GDM1 (cell line): ENCODE measurements at places on chromosomes 4 and X.

- DNase-seq = no peak
Measured at GRCh38 chr4:55446578-55446922, 50.8 kb downstream of the TMEM165 start.

DNA sequence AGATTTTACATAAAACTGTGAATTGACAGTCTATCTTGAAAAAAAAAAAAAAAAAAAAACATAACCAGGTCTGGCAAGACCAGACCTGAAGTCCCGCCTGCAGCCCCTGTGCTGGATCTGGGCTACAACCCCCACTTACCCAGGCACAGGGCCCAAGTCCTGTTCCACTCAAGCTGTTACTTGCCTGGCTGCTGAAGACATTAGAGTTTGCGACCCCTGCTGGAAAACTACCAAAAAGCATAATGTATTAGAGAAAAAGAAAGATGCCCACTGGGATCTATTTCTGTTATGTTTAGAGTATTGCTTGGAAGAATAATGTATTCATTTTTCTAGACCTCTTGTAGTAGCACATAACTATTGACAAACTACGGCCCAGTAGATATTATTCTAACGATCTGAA lies 4.7 kb downstream of the HS3ST1 start:
- DNase-seq = peak; percentile 11

- no peak for DNase-seq
Measured at GRCh38 chr4:2927016-2927695, 36.0 kb downstream of the NOP14 start.

DNA sequence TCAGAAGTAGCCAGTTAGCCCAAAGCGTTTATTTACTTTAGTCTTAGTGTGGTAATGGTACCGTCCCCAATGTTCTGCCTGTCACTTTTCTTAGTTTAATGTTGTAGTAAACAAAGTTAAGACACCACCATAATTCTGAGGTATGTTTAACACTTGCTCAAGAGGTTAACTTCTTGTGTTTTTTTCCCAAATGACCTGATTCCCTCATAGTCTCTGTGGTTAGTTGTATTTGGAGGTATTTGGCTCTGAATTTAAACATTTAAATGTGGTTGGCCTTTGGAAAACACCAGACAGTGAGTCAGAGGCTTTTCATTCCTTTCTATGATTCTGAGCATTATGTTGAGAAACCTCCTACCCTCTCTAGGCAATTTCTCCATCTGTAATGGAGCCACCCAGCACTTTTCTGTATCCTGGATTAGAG lies 47.9 kb downstream of the CXCL1 start:
- DNase-seq = no peak

- DNase-seq = no peak
Measured at GRCh38 chr4:76980261-76980660, 30.7 kb downstream of the SEPTIN11 start.

DNA sequence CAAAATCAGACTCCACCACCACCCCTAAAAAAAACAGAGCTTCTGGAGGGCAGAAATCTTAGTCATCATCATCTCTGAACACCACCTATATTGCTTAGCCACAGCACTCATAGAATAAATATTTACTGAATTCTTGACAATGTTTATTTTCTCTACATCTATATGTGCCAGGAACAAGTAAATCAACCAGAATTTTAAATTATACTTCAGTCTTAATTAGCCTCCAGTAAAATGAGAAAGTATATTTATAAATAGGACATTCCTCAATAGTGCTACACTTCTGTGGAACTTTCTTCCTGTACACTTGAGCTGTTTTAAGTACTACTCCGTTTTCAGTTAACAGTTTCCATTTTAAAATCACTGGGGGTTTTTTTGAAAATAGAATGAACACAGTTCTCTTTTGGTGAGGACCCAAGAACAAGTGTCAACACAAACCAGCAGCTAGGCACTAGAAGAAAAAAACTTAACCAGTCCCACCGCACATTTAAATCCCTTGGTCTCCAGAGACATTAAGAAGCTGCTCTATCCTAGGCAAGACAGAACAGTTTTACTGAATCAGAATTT lies 25.5 kb downstream of the SMIM14 start:
- DNase-seq = no peak

- DNase-seq = no peak
Measured at GRCh38 chrX:115902995-115903394, 267.5 kb upstream of the AGTR2 start.

DNA sequence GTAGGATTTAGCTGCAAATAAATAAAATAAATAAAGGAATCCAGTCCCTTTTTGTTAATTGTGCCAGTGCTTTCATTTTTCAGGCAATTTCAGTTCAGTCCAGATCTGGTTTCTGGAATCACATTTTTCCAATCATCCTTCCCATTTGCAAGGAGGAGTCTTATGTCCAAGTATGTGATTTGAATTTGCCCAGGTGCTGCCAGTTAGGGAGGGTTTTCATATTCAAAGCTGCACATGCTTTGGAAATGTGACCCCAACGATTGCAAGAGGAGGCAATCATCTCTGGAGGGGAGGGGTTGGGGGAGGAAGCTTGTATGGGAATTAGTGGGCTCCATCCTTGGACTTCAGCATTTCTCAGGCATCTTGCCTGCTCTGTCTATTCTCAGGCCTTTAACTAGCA lies 4.4 kb downstream of the PLAC1 start:
- DNase-seq = no peak

GRCh38 chrX:44459501-44459900 lies 83.2 kb downstream of the FUNDC1 start:
- DNase-seq = no peak

- DNase-seq = no peak
Measured at GRCh38 chr4:23736466-23736865, 153.4 kb downstream of the PPARGC1A start.

DNA sequence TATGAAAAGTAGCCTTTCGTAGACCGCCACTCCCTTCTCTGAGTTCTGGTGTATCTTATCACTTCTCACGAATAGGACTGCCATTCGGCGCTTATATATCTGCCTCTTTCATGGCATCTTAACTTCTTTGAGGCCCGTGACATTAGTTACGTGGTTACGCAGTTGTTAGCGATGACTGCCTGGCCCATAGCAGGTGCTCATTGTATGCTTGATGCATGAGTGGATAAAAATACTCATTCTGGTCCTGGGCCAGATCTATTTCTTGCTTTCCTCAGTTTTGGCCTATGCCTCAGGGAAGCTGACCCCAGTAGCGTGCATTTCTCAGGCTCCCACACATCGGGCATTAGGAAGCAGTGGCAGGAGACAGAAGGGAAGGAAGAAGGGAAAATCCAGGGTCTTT lies 60.7 kb upstream of the PITX2 start:
- no peak for DNase-seq

DNA sequence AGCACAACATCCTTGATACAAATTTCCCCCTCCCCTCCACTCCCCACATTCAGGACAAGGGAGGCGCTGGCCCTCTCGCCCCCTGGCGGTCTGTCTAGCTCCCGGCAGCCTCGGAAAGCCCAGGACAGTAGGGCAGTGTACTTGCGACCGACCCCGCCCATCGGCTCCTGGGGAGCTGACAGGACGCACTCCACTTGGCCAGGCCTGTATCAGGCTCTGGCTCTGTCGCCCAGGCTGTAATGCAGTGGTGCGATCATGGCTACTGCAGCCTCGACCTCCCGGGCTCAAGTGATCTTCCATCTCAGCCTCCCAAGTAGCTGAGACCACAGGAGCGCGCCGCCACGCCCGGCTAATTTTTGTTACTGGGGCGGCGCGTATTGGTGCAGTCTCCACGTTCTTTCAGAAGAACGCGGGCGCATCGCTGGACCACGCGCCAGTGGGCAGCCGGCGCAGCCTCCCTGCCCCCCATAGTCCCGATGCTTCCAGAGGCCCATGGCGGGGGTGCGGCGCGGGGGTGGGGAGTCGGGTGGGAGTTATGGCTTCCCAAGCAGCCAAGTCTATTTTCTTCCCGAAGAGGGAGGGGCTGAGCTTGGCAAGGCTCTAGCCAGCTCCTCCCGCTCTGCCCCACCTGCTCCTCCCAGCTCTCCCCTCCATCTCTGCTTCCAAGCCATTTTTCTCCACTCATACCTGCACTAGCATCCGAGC lies 7.8 kb upstream of the AKAP14 start:
- no peak for DNase-seq

DNA sequence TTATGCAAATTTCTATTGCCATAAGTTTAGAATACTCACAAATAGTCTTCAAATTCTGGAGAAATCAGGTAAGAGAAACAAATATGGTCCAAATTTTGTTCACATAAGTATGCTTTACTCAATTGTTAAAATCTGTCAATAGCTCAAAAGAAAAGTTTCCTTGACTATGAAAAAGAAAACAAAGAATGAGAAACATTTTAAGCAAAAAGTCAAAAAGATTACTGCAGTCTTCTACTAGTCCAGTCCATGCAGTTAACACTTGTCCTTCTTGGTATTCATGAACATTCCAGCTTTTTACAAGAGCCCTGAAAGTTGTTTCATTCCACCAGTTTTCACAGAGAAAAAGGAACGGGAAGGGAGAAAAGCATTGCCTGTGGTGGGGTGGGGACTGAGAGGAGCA lies 54.7 kb upstream of the ZXDA start:
- no peak for DNase-seq

DNA sequence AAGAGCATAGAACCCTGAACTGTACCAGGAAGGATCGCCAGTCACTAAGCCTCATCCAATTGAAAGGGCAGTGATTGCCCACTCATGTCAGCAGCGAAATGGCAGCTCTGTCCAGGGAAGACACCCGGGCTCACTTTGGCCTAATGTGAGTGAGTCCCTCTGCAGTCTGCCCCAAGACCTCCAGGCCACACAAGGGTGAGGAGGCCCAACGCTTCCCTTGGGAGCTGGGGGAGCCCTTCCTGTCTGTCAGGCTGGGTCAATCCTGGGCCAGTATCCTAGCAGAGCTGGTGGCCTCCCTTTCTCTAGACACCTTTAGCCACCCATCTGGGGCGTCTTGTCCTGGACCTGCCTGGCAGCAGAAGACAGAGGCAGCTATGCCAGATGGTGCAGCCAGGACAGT lies 39.6 kb upstream of the GPC4 start:
- no peak for DNase-seq

DNA sequence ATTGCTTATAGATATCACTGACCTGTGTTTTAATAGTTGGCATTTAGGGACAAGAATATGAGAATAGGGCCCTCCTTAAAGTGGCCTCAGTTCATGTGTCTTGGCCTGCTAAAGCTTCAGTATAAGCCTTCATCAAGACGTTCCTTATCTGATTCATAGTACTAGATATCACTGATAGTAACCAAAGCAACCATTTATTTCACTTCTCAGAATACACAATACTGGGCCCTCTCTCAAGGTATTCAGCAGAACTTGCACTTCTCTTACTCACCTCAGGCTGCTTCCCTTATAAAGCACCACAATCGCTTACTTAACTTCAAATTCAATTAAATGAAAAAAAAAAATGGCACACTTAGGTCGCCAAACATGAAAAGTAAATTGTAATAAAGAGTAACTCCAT lies 259.4 kb upstream of the PCDH7 start:
- DNase-seq = no peak

DNA sequence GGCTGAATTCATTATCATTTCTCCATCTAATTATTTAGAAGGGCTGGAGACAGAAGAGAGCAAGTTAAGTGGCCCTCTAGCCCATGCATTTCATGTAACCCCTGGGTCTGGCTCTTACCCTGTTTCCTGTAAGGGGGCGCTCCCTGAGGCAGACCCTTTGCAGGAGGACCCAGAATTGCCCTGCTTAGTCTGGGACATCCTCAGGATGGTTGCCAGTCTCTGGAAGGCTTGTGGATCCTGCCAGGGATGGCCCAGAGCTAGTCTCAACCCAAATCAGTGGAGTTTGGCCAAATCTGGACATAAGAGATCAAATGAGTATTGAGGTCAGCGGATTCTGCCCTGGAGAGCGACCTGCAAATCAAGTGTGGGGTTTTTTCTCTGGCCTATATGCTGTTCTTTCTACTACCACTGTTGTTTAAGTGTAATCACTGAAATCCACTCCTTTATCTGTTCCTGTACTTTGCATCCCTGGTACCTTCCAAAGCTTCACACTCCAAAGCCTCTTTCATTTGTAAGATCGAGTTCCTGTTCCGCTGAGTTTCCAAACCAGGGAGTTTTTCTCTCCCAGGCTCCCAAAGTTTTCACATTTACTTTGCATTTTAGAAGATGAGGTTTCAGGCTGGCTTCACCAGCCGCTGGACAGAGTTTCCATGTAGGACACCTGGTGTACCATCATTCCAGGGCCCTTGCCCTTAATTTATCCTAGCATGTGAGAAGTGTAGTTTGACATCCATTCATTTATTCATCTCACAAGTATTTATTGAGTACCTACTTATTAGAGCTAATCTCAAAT lies 6.3 kb downstream of the KLF3 start:
- DNase-seq = no peak

GRCh38 chrX:18702362-18703195 lies 4.9 kb upstream of the PPEF1 start:
- no peak for DNase-seq

DNA sequence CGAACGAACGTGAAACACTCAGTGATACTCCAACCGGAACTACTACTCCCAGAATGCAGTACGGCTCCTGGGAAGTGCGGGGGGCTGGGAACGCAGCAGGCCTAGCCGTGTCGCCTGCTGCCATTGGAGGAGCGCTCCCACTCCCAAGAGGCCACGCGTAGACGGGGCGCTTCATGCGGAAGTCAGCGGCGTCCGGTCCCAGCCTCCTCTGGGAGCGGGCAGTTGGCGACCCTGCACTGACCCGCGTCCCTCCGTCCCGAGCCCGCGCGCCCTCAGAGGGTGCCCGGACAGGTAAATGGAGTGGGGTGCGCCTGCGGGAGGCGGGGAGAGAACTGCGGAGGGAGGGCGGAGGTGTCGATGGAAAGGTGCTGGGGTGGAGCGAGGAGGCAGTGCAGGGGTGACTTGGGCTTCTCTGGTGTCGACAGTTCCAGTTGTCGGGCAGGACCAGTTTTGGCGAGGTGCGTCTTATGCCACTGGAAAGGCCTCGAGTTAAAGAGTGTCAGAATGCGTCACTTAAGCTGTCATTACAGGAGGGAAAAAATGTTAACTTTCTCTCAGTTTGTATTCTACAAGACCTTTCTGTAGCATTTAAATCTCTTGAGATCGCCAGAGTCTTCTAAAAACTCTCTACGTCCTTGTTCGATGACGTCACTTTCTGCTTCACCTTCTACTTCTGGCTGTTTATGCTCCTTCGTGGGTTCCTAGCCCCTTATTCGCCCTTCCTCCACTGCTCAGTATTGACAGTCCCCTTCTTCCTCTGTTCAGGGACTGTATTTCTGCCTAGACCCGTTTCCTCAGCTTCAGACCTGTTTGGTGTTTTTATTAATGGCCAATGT lies at the start of gene VAMP7:
TSS of gene VAMP7 (plus strand) at position 188 of the 836 bp plus-strand sequence. CDS start 8,122 bp downstream, outside the sequence.
- DNase-seq = peak; percentile 74

DNA sequence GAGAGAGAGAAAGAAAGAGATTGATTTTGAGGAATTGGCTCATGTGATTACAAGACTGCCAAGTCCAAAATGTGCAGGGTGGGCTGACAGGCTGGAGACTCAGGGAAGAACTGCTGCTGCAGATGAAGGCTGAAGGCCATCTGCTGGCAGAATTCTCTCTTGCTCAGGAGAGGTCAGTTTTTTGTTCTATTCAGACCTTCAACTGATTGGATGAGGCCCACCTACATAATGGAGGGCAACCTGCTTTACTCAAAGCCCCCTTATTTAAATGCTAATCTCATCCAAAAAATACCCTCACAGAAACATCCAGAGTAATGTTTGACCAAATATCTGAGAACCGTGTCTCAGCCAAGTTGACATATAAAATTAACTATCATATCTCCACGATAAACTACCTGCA lies 38.2 kb upstream of the MAMLD1 start:
- no peak for DNase-seq

GRCh38 chrX:114924423-114924822 lies 93.0 kb downstream of the IL13RA2 start:
- no peak for DNase-seq

- no peak for DNase-seq
Measured at GRCh38 chr4:94410678-94411206, 41.0 kb upstream of the PDLIM5 start.

GRCh38 chr4:1090036-1090435 lies 23.3 kb downstream of the RNF212 start:
- no peak for DNase-seq
